Nephron progenitor cell (in vitro differentiated cells): ENCODE measurements at places on chromosomes 5 and 9.

DNA sequence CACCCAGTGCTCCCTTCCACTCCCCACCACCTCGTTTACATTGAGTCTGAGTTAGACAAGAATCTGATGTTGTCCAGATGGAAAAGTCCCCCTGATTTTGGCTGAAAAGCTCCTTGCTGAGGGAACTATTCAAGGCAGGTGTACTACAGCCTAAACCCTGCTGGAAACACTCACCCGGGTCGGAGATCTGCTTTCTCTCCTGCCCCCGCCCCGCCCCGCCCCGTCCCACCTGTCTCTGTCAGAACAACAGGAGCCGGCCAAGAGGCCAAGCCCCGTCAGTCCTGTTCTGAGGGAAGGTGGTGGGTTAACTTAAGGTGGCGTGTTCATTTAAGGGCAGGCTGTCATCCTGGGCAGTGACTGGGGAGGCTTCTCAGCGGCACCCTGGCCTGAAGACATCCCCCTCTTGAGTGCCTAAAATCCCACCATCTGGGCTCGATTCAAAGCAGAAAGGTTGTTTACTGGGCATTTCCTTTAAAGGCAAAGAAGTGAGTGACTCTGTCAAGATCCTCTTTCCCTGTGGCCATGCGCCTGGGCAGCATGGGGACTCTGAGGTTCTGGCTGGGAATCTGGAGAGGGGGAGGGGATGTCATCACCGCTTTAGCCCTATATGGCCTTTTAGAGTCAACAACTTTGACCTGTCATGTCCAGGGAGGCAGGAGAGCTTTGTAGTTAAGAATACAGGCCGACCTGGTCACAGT, 71.1 kb upstream of the NEURL1B start:
- H3K27ac ChIP-seq = peak overlapping the region; percentile 53
- peak overlapping the region; percentile 57 for H3K4me3 ChIP-seq
- H3K36me3 ChIP-seq = no peaks in the 10 kb centered on the region
- peak; percentile 35 for DNase-seq
- peaks cover 72% of the 10 kb centered on the region for H3K4me1 ChIP-seq
- peaks cover 3% of the 10 kb centered on the region for H3K27me3 ChIP-seq

- peaks cover 16% of the 10 kb centered on the region for H3K4me1 ChIP-seq
- H3K36me3 ChIP-seq = peaks cover 26% of the 10 kb centered on the region
- no peak overlapping the region for H3K27ac ChIP-seq
- no peaks in the 10 kb centered on the region for H3K27me3 ChIP-seq
- DNase-seq = no peak
- H3K4me3 ChIP-seq = no peak overlapping the region
Measured at GRCh38 chr9:137380606-137381005, 42.4 kb downstream of the EXD3 start.

- DNase-seq = no peak
- H3K27me3 ChIP-seq = peaks cover 4% of the 10 kb centered on the region
- H3K4me1 ChIP-seq = no peaks in the 10 kb centered on the region
- no peak overlapping the region for H3K27ac ChIP-seq
- no peak overlapping the region for H3K4me3 ChIP-seq
Measured at GRCh38 chr9:33498387-33498786, 24.7 kb upstream of the NOL6 start.

- peak overlapping the region; percentile 23 for H3K27ac ChIP-seq
- peaks cover 79% of the 10 kb centered on the region for H3K36me3 ChIP-seq
- H3K4me1 ChIP-seq = no peaks in the 10 kb centered on the region
Measured at GRCh38 chr9:33943389-33943788, 105.3 kb downstream of the UBAP2 start.

GRCh38 chr5:132099076-132099748, 25.6 kb downstream of the CSF2 start:
- H3K4me1 ChIP-seq = no peaks in the 10 kb centered on the region
- no peak overlapping the region for H3K4me3 ChIP-seq
- peaks cover 6% of the 10 kb centered on the region for H3K27me3 ChIP-seq
- H3K36me3 ChIP-seq = no peaks in the 10 kb centered on the region

GRCh38 chr9:23707249-23707648, 118.8 kb downstream of the ELAVL2 start:
- H3K36me3 ChIP-seq = no peaks in the 10 kb centered on the region
- no peak for DNase-seq
- no peak overlapping the region for H3K4me3 ChIP-seq
- no peaks in the 10 kb centered on the region for H3K27me3 ChIP-seq

DNA sequence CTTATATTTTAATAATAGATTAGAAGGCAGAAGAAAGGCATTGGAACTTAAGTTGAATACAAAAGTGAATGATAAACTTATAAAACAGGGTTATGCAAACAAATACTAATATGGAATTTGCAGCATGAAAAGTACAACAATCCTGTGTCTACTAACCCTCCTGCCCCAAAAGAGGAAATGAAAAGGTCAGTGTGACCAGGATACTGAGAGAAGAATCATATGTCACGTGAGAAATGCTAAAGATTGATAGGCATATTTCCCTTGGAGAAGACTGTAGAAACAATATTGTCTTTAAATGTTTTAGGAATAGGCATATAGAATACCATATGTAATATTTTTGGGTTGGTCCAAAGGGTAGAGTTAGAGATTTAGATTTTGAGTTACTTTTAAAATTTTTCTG, 3.8 kb downstream of the WDR36 start:
- H3K27me3 ChIP-seq = peaks cover 9% of the 10 kb centered on the region
- H3K27ac ChIP-seq = no peak overlapping the region
- H3K36me3 ChIP-seq = peaks cover 26% of the 10 kb centered on the region
- H3K4me1 ChIP-seq = peaks cover 30% of the 10 kb centered on the region
- no peak overlapping the region for H3K4me3 ChIP-seq

DNA sequence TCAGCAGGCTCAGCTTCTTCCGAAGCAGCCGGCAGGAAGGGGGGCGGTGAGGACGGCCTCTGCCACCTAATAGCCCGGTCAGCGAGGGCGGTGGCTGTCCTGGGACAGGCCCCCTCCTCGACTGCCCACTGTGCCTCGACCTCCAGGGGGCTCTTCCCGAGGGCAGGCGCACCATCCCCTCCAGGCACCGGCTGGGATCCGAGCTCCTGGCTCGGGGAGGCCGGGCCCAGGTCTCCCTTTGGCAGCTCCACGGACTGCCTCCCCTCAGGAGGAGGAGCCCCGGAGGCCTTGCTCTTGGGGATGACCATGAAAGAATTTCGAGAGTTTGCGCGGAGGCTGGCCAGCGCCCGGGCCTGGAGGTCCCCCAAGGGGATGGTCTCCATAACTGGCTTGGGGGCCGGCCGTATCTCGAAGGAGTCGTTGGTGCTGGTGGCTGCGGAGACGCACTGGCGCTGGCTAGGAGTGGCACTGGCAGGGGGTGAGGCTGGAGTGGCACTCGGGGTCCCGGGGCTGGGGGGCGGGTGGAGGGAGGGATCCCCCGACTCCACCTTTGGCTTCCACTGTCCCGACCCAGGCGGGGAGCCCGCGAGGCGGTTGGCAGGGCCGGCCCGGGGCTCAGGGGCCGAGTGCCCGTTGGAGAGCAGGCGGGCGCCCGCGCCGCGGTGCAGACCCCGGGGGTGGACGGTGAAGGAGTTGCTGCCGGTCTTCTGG, 975 bp downstream of the TPRN start:
- DNase-seq = peak; percentile 41
- H3K36me3 ChIP-seq = no peaks in the 10 kb centered on the region
- no peak overlapping the region for H3K27ac ChIP-seq
- peak overlapping the region; percentile 83 for H3K4me3 ChIP-seq

- no peak overlapping the region for H3K27ac ChIP-seq
- peaks cover 61% of the 10 kb centered on the region for H3K27me3 ChIP-seq
- H3K36me3 ChIP-seq = no peaks in the 10 kb centered on the region
- no peaks in the 10 kb centered on the region for H3K4me1 ChIP-seq
- H3K4me3 ChIP-seq = no peak overlapping the region
- DNase-seq = no peak
Measured at GRCh38 chr9:32776201-32776600, 7.1 kb upstream of the TMEM215 start.

- no peak overlapping the region for H3K4me3 ChIP-seq
- no peak overlapping the region for H3K27ac ChIP-seq
- no peaks in the 10 kb centered on the region for H3K27me3 ChIP-seq
- no peaks in the 10 kb centered on the region for H3K36me3 ChIP-seq
Measured at GRCh38 chr9:30459156-30459555, 1925.3 kb upstream of the ACO1 start.

- H3K27ac ChIP-seq = peak overlapping the region; percentile 100
- peak overlapping the region; percentile 99 for H3K4me3 ChIP-seq
- H3K36me3 ChIP-seq = peaks cover 27% of the 10 kb centered on the region
Measured at GRCh38 chr5:44809956-44810420, 1.2 kb downstream of the MRPS30 start.

DNA sequence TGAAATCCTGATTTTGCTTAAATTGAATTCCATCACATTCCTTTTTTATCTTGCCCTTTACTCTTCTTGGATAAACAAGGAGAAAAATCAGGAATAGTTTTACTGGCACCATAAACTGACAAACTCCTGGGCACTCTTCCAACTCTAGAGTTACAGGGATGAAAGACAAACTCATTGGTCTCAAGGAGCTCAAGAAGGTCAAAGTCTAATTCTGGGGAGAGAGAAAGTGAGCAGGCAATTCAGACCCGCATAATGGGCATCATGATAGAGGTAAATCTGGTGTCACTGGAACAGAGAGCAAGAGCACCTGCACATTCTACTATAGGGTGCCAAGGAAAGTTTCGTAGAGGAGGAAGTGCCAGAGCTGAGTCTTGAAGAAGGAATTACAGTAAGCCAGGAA, 64.8 kb downstream of the GRIN3A start:
- DNase-seq = no peak
- H3K27ac ChIP-seq = no peak overlapping the region
- H3K4me1 ChIP-seq = no peaks in the 10 kb centered on the region
- peaks cover 15% of the 10 kb centered on the region for H3K27me3 ChIP-seq
- no peak overlapping the region for H3K4me3 ChIP-seq
- no peaks in the 10 kb centered on the region for H3K36me3 ChIP-seq

DNA sequence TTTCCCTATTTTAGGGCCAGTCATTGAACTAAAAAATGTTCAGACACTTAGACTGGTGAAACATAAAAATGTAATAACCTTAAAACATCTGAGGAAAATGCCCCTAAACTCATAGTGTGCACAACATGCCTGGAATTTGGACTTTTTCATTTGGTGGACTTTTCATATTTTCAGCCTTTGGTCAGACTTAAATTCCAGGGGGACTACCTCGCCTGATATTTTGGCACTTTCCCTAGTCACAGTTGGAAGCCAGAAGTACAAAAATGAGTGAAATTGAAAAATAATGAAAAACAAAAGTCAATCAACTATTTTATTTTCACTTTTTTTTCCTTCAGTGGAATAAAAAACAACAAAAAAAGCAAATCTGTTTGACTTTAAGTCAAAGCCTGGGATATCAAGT, 256.2 kb downstream of the ACTL7B start:
- H3K4me1 ChIP-seq = no peaks in the 10 kb centered on the region
- DNase-seq = no peak
- no peak overlapping the region for H3K4me3 ChIP-seq
- H3K27me3 ChIP-seq = peaks cover 10% of the 10 kb centered on the region
- H3K36me3 ChIP-seq = no peaks in the 10 kb centered on the region
- no peak overlapping the region for H3K27ac ChIP-seq

DNA sequence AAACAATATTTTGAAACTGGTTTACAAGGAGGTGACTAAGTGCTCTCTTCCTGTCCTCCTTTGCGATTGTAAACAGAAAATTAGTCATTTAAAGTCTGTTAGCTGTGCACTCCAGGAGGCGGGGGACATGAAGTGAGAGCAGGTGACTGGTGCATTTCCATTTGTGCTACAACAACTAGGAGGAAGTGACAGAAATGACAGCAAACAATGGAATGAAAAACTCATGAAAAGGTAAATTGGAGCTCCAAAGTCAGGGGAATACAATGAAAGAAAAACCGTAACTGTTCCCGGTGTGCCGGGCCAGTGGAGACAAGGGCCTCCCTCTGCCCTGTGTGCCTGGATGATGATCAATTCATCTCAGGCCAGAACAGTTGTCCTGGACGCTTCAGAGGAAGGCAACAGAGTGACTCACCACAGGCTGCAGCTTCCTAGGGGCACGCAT, 439.9 kb downstream of the GADD45G start:
- peaks cover 8% of the 10 kb centered on the region for H3K27me3 ChIP-seq
- no peak overlapping the region for H3K27ac ChIP-seq
- DNase-seq = no peak
- peaks cover 8% of the 10 kb centered on the region for H3K4me1 ChIP-seq
- no peak overlapping the region for H3K4me3 ChIP-seq

DNA sequence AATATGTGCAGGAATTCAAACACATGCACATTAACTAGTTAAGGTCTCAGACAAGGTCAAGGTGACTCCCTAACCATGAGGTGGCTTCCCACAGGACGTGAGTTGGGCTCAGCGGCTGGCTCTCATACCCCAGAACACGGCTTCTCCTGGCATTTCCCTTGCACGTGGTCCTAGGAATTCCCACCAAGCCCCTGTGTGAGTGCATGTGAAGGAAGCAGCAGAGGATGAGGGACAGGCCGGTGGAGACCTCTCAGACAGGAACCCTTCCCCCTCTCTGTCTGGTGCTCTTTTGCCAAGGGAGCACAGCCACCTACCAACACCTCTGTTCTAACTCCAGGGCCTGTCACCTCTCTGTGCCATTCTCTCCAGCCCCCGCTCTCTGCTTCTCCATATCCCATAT, 271.0 kb downstream of the FSTL4 start:
- DNase-seq = no peak
- H3K36me3 ChIP-seq = no peaks in the 10 kb centered on the region
- peak overlapping the region; percentile 67 for H3K27ac ChIP-seq
- peaks cover 19% of the 10 kb centered on the region for H3K27me3 ChIP-seq

DNA sequence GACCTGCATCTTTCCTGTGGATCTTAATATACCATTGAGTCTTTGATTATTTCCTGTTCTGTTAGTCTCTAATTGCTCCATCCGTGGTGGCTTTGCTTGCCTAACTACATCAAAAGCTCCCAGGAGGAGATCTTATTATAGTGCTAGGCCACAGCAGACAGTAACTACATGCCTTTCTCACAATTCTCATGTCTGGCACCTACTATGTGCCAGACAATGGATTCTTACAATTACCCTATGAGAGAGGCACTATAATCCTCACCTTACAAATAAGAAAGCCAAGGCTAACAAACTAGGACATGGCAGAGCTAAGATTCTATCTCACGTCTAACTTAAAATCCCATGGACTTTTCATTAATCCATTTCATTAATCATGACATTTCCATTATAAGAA, 70.3 kb upstream of the TARS1 start:
- H3K4me1 ChIP-seq = peaks cover 16% of the 10 kb centered on the region
- DNase-seq = no peak
- no peaks in the 10 kb centered on the region for H3K36me3 ChIP-seq
- no peak overlapping the region for H3K27ac ChIP-seq
- H3K27me3 ChIP-seq = no peaks in the 10 kb centered on the region

DNA sequence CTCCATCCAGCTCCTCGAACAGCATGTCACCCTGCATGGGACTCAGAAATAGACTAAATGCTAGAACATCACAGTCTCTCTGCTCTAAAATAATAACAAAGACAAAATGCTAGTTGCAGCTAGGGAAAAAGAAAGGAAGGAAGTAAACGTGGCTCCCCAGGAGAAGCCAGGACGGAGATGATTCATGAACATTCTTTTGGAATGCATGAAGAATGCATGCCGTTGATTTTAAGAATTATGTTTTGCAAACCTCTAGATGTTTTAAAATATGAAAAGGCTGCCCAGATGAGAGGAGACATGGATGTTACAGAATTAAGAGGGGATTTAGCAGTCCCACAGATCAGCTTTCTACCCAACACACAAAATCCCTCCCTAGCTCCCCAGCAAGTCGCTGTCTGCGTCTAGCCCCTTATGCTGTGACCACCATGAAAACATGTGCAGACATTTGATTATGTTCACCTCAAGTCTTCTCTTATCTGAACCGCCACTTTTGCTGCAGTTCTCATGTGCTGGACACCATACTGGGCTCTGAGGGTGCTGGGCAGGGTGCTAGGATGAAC, 139.4 kb upstream of the LMX1B start:
- peaks cover 38% of the 10 kb centered on the region for H3K36me3 ChIP-seq
- H3K27ac ChIP-seq = no peak overlapping the region
- no peak overlapping the region for H3K4me3 ChIP-seq
- H3K27me3 ChIP-seq = peaks cover 3% of the 10 kb centered on the region
- peaks cover 20% of the 10 kb centered on the region for H3K4me1 ChIP-seq
